ENCODE measurements at places on chromosomes 3 and 15.

- no peak for DNase-seq
Measured at GRCh38 chr3:187000711-187001151, 70.4 kb downstream of the ST6GAL1 start.

- DNase-seq = no peak
Measured at GRCh38 chr3:178063461-178063860, 472.8 kb upstream of the KCNMB2 start.

DNA sequence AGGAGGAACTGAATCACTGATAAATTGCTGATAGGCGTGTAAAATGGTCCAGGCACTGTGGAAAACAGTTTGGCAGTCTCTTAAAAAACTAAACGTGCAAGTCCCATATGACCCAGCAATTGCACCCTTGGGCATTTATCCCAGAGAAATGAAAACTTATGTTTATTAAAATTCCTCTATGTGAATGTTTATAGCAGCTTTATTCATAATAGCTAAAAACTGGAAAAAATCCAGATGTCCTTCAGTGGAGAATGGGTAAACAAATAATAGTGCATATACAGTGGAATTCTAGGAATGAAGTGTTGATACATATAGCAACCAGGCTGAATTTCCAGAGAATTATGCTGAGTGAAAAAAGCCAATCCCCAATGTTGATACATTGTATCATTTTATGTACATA is 482.2 kb upstream of the PDZRN3 start:
- DNase-seq = no peak

DNA sequence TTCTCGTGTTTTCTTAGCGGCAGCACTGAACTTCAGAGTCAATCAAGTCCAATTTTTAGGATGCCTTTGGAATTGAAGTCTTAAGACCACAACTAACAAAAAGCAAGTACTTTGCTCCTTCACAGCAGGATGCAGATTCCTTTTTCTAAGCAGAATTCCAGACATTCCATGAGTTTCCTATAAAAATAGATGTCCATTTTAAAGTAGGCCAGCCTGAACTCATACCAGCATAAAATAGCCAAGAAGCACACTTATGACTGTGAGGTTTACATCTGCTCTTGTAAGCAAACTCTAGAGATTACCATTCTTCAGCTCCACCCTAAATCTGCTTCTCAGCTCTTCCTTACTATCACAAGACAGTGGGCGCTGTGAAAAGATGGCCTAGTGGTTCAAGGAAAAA is 85.8 kb downstream of the THBS1 start:
- DNase-seq = no peak

DNA sequence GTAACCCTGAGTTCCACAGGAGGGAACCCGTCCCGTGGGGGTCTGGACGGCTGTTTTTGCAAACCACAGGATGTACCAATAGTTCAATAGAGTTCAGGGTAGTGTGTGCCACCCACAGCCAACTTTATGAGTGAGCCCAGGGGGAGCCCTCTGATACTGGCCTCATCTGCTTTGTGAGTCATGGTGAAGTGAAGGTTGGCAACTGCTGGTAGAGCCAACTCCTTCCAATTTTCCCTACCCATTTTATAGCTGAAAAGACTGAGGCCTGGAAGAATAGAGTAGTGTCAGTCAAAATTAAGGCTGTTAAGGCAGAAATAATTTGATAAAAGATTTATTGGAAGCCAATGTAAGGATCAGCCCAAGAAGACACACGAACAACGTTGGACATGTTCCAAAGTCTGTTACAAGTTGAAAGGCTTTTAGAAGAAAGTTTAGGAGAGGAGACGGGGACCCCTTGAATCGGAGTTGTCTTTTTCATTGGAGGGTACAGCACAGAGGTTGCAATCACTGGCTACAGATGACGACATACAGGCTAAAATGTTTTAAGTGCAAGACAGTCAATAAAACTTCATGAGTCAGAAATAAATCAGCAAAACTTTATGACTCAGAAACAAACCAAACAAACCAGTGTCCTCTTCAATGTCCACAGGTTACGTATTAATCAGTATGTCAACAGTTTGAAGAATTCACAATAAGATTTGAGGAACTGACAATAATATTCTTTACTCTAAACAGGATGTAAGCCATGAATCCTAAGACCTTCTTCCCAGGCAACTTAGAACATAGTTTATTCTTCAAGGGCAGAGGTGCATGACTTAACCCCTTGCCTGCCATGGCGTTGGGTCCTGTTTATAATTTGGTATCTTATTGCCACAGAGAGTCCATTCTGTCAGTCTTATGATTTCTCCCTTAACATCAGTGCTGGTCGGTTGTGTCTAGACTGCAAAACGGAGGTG is 62.9 kb upstream of the NR2E3 start:
- no peak for DNase-seq

- DNase-seq = no peak
Measured at GRCh38 chr3:122392868-122393844, 9.2 kb downstream of the FAM162A start.

- DNase-seq = no peak
Measured at GRCh38 chr3:10251006-10251405, 2.7 kb downstream of the TATDN2 start.

Data from activated T-cell treated with anti-CD3 and anti-CD28 coated beads for 1 hour (primary cell).